ENCODE measurements at places on chromosomes 11 and 22.
A peak's percentile ranks its signal among the peaks of the same experiment; 100 is the strongest.

- DNase-seq, result no peak
Observed at GRCh38 chr22:49866646-49867045, 13.0 kb downstream of the ZBED4 start.

GRCh38 chr11:4213746-4214145 is 119.1 kb downstream of the RRM1 start:
- DNase-seq, result no peak

GRCh38 chr11:10925149-10925926 is 67.5 kb upstream of the ZBED5 start:
- DNase-seq, result peak; percentile 42

- DNase-seq, result peak; percentile 1
Observed at GRCh38 chr11:74909385-74909784, 39.5 kb downstream of the XRRA1 start.

- no peak for DNase-seq
Observed at GRCh38 chr22:44547371-44547770, 49.3 kb upstream of the RTL6 start.

DNA sequence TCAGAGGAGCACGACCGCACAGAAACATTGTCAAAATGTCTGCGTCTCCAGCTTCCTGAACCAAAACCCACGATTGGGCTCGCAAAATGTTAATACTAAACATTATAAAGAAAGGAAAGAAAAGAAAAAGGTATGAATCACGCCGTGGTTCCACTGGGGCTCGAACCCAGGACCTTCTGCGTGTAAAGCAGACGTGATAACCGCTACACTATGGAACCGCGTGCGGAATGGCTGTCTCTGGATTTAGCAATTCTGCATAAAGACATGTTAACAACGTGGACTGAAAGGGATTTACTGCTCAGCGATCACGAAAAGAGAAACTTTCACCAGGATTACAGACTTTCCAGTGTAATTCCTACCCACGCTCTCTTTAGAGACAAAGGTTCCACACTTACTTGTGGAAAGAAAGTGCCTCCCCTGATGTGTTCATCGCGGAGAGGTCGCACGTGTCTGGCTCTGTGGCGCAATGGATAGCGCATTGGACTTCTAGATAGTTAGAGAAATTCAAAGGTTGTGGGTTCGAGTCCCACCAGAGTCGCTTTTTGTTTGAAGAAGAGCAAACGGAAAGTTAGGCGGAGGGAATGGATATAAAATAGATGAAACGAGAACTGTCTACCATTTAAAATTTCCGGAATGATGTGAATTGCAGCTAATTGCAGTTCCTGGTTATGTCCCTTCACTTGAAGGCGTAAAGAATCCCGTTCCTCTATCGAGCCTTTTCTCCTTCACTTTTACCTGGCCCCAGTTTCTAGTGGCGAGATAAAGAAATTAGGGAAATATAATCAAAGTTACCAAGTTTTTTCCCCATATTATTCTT is 39.7 kb downstream of the OR4D9 start:
- peak; percentile 97 for DNase-seq

DNA sequence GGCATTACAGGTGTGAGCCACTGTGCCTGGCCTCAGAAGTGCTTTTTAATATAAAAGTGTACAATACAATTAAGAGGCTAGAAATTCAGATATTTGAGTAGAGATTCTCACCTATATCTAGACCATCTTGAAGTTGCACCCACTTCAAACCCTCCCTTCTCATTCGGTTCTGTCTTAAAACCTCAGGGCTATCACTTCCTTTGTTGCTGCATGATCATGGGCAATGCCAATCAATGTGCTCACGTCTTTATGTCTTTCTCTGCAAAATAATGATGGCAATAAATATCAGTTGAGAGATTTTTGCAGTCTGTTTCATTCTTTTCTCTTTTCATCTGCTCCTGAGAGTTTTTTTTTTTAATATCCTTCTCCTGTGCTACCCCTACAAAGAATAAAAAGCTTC is 9.3 kb upstream of the NUP160 start:
- no peak for DNase-seq

DNA sequence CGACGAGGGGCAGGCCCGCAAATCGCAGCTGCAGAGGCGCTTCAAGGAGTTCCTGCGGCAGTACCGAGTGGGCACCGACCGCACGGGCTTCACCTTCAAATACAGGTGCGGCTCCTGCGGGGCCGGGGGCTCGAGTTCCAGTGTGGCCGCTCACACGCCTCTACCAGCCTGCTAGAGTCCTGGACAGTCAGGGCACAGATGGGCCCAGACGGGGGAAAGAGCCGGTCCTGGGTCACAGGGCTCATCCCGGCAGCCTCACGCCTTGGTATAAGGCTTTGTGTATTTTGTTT is 506 bp downstream of the MCM5 start:
- no peak for DNase-seq

GRCh38 chr22:20305894-20306645 is 13.8 kb downstream of the DGCR6L start:
- DNase-seq, result no peak

DNA sequence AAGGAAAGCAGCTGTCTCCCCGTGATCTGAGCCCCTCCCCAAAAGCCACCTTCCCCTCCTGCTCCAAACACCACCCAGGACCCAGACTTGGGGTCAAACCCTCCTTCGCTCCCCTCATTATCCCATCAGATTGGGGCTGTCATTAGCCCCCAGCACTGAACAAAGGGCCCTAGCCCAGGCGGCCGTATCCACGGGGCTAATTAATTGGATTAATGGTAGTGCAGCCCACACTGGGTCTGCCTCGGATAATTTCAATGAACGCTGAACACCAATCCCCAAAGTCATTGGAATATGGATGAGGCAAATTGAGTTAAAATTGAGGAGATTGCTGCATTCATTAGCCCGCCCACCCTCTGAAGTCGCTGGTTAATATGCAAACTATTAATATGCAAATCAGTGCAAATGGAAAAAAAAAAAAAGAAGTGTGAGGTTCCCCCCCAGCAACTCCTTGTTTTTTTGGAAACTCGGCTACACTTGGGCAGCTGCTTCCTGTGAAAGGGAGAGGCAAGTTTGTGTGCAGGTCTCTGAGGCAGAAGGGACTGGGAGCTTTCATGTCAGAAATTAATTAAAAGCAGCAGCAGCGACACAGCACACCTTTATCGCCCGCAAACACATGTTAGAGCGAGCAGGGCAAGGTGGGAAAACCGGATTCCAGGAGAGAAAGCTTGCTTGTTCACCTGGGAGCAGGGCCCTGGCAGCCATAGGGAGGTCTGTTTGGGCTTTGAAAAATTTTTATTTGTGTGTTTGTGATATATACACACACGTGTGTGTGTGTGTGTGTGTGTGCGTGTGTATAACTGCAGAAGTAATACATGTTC is 517.8 kb downstream of the MIAT start:
- DNase-seq, result peak; percentile 63

DNA sequence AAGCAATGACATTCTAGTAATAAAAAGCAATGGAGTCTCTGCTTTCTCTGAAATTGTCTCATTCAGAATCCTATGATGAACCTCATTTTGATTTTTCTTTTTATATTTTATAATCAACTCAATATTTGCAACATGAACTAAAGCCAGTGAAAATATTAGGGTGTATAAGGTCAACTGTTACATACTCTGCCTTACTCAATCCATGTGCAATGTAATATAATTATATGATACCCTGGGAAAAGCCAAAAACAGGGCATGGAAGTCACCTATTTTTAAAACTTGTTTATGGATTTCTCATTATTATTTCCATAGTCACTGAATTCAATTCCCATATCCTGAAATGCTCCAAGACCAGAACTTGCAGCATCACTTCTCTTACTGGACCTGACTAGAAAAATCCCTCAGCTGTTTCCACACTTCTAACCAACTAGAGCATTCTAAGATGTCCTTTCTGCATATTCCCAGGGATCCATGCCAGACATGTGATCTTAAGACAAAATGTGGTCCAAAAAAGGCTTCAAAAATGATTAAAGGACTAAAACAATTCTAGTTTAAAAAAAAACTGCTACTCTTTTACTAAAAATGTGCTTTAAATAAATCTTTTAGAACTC is 97.3 kb downstream of the GUCY1A2 start:
- no peak for DNase-seq

- DNase-seq, result peak; percentile 12
Observed at GRCh38 chr11:84853841-84854497, 773.2 kb downstream of the DLG2 start.

- DNase-seq, result no peak
Observed at GRCh38 chr22:35861451-35861850, 143.8 kb downstream of the APOL5 start.

GRCh38 chr11:128860571-128861361 is 6.3 kb downstream of the KCNJ1 start:
- DNase-seq, result no peak

DNA sequence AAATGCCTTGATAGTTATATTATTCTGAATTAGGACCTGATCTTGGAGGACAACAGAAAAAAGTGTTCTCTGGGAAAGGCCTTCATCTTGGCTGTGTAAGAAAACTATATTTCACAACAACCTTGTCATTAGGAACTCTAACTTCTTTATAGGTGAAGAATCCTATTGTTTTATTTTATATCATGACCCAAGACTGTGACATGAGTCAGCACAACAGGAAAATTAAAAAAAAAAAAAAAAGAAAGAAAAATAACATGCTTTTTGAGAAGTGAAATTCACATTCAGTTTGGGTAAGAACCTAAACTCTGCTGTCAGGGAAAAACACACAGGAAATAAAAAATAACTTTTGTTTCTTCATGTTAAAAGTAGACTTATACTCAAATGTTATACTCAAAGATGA is 11.7 kb upstream of the FOLR2 start:
- DNase-seq, result no peak

GRCh38 chr22:35140879-35141745 is 75.2 kb downstream of the ISX start:
- no peak for DNase-seq

DNA sequence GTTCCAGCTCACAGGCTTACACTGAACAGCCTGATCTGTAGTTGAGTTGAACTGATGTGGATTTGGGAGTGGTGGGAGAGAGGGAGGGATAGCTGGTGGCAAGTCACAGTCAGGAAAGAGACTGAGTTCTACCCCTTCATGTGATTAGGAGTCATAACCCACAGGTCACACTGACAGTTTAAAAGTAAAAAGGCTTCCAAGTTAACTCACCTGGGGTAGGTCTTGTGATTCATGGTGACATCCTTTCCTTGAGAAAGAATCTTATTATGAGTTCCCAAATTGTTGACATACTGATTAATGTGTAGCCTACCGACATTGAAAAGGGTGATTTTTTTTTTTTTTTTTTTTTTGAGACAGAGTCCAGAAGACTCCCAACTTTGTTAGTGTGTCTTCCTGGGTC is 5.4 kb downstream of the IZUMO1R start:
- DNase-seq, result no peak

DNA sequence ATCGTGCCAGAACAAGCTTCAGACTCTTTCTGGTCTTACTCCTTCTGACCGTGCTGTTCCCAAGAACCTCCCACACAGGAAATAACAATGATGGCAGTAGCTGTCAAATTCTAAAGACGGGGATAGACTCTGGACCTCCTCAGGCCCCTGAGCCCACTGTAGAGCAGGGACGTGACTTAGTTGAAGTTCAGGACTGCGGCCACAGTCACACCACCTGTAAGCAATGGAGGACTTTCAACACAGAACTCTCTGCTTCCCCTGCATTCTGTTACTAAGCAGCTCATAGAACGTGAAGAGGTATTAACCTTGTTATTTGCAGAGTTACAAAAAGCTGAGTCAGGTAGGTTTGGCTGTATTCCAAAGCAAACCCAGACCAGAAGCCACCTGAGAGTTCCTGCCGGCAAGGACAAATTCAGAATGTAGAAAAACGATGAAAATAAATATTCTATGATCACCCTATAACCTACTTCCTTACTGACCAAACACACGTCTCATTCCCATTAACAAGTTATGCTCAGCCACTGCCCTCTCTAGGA is 12.7 kb downstream of the TMEM45B start:
- DNase-seq, result no peak

DNA sequence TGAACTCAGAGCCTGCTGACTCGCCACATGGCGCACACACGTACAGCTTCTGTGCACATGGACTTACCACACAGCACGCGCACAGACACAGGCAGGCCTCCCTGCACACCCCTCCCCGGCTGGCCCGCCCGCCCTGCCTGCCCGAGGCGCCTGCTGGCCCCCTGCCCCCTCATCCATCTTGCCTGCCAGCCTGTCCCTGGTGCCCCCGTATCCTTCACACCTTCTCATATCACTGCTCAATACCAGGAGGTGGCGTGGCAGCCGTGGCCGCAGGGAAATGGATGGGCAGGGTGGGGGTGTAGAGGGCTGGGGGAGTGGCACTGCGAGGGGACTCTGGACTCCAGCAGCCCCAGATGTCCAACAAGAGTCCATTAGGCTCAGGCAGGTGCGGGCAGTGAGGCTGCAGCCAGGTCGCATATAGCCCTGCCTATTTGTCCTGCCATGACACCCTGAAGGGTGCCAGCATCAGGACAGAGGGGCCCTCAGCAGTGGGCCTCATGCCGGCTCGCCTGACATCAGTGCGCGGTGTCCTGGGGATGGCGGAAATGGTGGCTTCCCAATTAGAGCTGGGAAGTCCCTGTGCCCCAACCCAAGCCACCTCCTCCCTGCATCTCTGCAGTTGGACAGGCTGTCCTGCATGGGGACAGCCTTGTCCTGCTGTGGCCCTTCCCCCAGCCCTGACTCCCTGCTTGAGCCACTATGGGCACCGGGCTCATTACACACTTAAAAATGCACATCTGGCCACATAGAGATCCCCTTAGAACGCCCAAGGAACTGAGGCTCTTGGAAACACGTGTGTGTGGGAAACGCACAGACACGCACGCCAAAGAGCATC is 2.0 kb upstream of the TBX10 start:
- no peak for DNase-seq

DNA sequence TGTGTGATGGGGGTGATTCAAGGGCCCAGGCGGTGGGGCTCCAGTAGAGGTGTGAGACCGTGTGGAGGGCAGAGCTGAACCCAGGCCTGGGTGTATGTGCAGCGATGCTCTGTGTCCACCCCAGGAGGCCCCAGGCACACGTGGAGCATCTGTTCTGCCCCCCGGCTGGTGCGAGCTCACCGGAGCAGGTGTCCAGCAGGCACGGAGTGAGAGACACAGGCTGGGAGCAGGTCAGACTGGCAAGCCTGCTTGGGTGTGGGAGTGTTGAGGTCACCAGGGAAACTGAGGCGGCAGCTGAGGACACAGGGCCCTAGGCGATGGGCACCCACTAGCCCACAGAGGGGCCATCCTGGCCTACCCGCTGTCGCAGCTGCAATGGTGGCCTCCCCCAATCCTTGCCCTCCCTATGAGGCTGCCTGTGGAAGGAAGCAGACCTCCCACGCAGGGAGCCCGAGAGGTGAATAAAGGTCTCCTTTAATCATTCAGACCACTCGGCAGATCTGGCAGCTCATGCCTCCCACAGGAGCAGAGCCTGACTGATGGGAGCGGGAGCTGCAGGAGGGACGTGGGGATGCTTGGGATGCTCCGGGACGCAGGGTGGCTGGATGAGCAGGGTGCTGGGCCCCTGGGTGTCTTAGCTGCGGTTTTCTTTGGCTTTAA is 1165.1 kb downstream of the BRD1 start:
- DNase-seq, result no peak
